ENCODE measurements at places on chromosomes 3 and 15.

- DNase-seq: no peak
These were observed 348.5 kb upstream of the UMPS start for GRCh38 chr3:124381575-124382333.

DNA sequence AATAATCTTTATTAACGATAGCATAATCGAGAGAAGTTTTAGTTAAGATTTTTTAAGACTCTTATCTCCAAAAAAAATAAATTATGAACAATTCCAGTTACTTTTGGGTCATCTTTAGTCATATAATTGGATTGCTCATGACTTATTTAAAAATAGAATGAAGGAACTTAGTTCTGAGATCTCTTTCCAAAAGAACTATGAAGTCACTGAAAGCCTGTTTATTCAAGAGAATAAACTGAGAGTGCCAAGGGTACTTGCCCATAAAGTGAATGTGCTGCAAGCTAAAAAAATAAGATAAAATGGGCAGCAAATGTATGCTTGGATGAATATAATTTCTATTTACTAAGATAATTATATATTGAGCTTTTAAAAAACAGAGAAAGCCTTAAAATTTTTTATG, 176.5 kb upstream of the PLSCR5 start:
- no peak for DNase-seq

DNA sequence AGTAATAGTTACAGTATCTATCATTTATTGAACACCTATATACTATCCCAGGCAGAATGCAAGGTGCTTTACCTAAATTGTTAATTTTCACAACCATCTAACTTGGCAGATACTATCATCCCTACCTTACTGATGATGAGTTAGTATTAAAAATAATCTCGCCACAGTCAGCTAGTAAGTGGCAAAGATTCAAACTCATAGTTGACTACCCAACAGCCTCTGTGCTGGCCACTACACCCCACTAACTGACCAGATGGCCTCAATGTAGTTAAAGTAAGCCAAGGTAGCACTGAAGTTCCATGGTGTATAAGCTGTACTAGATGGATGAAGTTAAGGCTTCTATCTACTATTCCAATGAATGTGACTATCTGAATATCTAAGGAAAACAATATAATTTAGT, 44.8 kb downstream of the PEAK1 start:
- no peak for DNase-seq

GRCh38 chr3:135018149-135018923, 223.3 kb downstream of the EPHB1 start:
- no peak for DNase-seq

DNA sequence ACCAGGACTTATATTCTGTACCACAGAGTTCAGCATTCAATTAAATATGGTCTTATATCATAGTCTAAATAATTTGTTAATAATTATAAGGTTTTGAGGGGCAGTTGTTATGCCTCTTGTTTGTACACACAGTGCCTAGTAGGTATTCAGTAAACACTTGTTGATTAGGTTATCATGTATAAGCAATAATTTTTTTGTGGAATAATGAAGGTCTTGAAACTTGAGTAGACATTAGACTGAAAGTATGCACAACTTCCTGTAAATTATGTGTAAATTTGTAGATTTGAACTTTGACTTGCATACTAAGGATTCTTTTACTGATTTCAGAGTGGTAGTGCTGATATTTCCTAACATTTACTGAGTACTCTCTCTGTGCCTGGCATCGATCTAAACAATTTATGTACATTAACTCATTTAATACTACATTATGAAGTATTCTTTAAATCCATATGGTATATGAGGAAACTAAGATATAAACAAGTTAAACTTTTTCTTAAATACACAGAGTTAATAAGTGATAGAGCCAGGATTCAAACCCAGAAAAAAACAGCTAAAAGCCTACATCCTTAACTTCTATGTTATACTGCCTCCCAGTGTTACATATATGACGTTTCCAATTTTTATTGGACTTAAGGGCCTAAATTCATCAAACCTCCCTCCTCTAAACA, 65.1 kb downstream of the GLCE start:
- DNase-seq: peak; percentile 44

DNA sequence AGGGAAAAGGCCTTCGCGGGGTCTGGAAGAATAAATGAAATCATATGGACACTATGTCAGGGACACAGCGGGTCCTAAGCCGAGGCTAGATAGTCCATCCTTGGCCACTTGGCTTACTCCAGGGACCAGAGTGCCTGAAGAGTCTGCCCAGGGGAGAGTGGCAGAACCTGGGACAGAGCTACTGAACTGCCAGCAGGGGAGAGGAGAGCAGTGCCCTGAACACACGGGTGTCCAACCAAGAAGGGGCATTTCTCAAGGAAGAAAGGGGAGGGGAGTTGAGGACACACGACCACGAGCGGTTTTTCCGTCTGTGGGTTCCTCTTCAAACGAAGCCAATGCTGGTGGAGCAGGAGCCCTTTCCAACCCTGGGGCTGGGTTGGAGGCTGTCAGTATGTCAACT, 1.0 kb downstream of the ACAN start:
- no peak for DNase-seq

- no peak for DNase-seq
These were observed 3.5 kb downstream of the B3GALNT1 start for GRCh38 chr3:161101609-161102008.
